ENCODE measurements at places on chromosomes 4 and X.

DNA sequence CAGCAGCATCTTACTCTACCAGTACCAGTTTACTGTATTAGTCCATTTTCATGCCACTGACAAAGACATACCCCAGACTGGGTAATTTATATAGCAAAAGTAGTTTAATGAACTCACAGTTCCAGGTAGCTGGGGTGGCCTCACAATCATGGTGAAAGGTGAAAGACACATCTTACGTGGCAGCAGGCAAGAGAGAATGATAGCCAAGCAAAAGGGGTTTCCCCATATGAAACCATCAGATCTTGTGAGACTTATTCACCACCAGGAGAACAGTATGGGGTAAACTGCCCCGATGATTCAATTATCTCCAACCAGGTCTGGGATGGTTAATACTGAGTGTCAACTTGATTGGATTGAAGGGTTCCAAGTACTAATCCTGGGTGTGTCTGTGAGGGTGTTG lies 69.3 kb downstream of the YIPF6 start:
- no peak for DNase-seq

- DNase-seq: no peak
Observed at GRCh38 chr4:110900213-110900769, 277.4 kb upstream of the PITX2 start.

GRCh38 chr4:88949605-88950004 lies 107.4 kb downstream of the FAM13A start:
- DNase-seq: no peak

- no peak for DNase-seq
Observed at GRCh38 chr4:15851969-15852368, 73.8 kb downstream of the CD38 start.

- DNase-seq: no peak
Observed at GRCh38 chr4:16843831-16844508, 54.5 kb downstream of the LDB2 start.

- no peak for DNase-seq
Observed at GRCh38 chrX:130296743-130297142, 28.0 kb upstream of the ZNF280C start.

DNA sequence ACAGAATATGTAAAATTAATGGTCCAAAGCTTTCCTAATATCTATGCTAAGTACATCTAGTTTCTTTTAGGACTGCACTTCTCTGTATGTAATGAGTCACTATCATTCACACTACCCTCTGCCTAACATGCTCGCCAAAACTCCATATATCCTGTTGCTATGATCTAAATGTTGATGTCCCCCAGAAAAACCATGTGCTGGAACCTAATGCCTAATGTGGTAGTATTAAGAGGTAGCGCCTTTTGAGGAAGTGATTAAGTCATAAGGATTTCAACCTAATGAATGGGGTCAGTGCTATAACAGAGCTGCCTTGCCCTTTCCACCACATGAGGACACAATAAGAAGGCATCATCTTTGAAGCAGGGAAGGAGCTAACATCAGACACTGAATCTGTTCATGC lies 34.9 kb upstream of the NFKB1 start:
- DNase-seq: no peak

- no peak for DNase-seq
Observed at GRCh38 chrX:110021258-110022022, 18.5 kb downstream of the TMEM164 start.

GRCh38 chrX:121254336-121254735 lies 206.9 kb downstream of the GLUD2 start:
- no peak for DNase-seq

DNA sequence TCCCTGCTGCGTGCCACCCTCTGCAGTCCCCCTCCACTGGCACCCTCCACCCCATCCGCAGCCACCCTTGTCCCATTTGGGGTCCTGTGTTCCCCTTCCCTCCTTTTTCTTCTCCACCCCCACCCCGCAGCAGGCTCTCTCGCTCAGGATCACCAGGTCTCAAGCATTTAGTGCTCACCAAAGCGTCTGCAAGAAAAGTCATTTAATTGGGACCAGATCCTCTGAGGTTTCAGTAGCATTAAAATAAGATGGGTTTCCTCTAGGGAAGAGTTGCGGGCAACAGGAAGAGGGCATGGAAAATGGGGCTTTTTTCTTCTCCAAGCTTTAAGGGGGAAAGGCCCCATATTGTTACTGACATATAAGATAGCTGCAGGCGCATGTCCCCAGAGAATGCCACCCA lies 4.9 kb upstream of the HAUS7 start:
- DNase-seq: no peak

DNA sequence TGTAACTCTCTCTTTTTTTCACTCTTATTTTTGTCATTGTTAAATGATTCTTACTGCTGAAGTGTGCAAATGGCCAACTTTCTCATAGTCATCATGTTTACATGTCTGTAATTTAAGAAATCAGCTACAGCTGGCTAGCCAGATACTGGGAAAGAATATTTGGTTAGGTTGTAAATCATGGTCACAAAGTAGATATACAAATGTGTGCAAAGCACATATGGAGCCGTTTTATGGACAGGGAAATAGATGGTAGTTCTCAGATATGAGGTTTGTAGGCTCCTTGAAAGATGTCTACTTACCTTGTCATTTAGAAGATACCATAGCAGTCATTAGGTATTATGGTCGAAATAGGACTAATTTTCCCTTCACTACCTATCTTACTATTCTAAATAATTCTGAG lies 430.4 kb downstream of the ADGRL3 start:
- DNase-seq: no peak

DNA sequence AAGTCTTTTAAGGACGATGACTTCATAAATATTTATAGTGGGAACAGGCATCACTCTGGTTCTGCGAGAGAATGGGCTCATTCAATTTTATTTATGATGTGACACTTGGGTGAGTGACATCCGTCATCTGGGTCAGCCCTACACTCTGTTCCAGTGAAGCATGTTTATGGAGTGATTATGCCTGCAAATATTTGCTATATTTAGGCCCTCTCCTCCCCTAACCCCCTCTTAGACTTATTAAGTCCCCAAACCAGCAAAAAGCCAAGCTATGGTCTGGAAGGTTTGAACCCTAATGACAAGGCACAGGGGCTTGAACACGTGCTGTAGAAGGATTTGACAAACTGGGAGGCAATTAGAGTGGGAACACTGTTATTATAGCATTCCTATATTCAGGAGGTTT lies 55.9 kb downstream of the C4orf51 start:
- DNase-seq: no peak

All from right forelimb (tissue), 1 donor.